ENCODE measurements at places on chromosomes 7 and 10. TPM values are rescaled to one million over a fixed set of nuclear protein-coding genes. Genes with fewer than 3 reads are reported as not detected.

Gene CDHR1
- not detected for total RNA-seq

Gene METTL27
- total RNA-seq = 0.35 TPM

Gene SPDYE2
- total RNA-seq = not detected

Gene SHTN1
- total RNA-seq = 9.0 TPM

Gene SEMA3D
- 4.8 TPM for total RNA-seq

DNA sequence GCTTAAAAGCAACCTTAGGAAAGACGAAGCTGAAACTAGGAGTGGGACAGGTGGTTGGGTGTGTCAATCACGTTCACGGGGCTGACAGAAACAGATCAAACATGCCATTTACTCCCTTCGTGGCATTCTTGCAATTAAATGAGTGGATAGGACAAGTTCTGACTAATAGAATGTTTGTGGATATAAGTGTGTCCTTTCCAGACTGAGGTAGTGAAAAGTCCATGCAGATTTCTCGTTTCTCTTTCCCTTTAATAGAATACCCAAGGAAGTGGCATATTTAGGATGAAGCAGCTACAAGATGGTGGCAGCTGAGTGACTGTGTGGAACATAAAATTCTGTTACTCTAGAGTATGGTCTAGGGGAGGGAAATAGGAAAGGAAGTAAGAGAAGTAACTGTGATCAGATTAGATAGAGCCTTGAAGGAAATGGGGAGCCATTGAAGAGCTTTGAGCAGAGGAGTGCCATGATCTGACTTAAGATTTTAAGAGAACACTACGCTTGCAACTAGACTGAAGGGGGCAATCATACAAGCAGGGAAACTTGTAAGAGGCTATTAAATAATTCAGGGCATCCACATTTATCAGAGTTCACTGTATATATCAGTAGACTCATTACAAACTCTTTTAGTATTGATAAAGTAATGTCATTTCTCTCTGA, 46.3 kb upstream of the HYAL4 start:
- peak; percentile 23 for DNase-seq

GRCh38 chr7:2518737-2519118, 846 bp upstream of the LFNG start:
- DNase-seq = no peak

- DNase-seq = no peak
Observed at GRCh38 chr7:71364551-71364950, 232.6 kb downstream of the GALNT17 start.

DNA sequence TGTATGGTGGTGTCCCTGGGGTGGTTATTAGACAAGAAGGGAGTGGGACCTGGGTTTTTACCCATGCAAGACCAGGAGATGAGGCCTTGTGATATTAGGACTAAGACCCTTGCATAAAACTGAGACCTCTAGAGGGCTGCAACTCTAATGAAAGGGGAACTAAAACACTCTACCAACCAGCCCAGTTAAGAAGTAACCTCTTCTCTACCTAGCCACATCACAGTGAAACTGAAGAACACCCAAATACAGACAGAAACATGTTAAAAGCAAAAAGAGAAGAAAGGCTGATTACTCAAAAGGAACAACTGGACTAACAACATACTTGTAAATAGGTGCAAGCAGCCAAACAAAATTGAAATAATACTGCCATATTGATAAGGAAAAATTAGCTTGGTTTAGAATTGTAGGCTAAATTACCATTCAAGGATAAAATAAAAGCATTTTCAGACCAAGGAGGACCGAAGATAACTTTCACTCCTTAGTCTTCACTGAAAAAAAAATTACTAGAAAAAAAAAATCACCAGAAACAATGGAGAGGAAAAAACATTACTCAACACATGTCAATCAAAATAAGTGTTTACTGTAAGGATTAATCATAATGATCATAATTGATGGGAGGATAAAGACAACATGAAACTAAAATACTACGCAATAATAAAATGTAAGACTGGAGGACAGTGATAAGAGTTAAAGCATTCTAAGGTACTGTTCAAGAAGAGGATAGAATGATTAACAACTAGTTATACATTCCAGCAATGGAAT, 27.6 kb downstream of the ERLIN1 start:
- no peak for DNase-seq

- DNase-seq = no peak
Observed at GRCh38 chr7:44216521-44217222, 15.9 kb downstream of the YKT6 start.

DNA sequence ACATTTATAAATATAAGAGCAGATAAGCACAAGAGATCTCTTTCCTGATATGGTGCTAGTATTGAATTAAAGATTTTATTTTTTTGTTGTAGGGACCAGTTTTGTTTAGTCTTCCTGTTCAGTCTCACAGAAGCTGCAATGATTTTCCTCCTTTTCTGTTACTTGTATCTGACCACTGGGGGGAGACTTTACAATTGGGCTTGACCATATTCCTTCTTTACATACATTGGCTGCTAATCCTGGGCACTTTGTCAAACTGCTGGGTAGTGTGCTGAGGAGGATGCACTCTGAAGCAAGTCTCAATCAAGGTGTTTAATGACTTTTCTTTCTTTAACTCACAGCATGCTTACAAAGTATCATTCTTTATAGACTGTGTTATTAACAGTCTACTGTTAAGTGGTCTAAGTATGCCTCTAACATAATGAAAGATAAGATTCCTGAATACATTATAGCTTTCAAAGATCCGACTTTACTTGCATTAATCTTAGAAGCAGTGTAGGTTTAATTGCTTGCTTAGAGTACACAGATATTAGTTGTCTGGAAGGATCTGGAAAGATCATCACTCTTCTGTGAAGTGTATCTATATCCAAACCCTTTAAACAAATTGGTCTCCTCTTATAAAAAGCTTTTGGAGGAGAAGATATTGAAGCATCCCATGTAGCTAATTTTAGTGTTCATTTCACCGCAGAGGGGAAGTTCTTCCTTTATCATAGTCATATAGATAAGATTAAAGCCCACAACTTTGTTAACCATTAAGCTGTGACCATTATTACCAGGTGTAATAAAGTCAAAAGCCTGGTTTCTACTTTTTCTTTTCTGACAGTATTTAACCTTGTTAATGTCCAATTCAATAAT, 3.1 kb downstream of the PALS2 start:
- DNase-seq = peak; percentile 75

GRCh38 chr7:20227291-20227795, 10.2 kb upstream of the MACC1 start:
- peak; percentile 68 for DNase-seq

GRCh38 chr10:132058793-132059759, 6.7 kb upstream of the JAKMIP3 start:
- DNase-seq = no peak

DNA sequence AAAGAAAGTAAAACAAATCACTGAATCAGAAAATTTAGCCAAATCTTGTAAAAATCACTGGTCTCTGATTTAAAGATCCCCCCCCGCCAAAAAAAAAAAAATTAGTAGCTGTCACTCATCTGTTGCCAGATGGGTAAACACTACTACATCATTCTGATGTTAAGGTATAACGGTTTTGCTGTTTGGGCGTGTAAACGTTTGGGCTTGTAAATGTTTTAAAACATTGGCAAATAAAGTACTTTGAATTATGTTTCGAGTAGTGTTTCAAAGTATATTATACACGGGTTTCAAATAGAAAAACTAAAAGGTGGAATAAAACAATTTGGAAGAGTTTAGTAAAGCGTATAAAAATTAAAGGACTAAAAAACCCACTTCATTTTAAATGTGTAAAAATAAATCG, 1.5 kb downstream of the TMEM229A start:
- no peak for DNase-seq

- peak; percentile 21 for DNase-seq
Observed at GRCh38 chr7:74289659-74290552, 699 bp downstream of the CLIP2 start.

DNA sequence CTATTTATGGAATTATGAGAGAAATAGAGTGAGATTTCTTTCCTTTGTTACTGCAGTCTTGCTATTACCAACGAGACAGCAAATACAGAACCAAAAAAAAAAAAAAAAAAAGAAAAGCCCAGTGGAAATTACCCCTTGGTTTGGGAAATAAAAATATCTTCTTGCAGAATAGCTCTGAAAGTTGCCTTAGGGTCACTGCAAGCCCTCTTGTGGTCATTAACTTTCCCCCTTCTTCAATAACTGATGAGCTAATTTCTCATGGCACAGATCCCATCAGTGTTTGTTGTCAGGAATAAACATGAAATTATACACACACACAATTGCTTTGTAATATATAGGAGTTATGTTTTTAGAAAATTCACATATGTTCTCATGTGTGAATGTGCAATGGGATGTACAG, 111.0 kb upstream of the FEZF1 start:
- no peak for DNase-seq

GRCh38 chr7:81562581-81562980, 207.3 kb downstream of the HGF start:
- no peak for DNase-seq

DNA sequence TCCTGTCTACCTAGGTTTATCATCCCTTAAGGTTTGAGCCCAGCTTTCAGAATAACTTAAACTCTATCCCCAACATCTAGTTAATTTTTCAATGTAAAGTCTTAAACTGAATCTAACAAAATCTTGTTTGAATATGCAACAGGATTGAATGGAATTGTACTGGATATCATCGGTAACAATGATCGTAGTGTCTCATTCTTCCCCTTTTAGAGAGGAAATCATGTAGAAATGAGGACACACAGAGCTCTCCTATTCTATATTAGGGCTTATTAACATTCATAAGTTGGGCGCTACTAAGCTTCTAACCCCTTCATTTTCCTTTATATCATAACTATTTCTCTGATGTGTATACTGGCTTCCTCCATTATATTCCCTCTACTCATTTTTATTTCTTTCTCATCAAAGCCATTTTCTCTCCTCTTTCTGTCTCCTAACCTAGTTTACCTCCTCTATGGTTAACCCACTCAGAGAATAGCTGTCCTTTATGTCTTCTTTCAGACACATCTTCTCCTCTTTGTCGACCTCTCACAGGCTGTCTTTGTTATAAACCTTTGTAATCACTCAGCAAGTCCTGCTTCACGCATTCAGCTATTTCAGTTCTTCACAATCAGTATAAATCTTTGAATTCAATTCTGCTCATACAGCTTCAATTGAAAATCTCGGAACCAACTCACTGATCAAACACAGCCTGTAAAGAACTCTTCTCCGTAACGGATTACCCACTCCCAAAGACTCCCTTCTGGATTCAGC, 1019.0 kb upstream of the C7orf33 start:
- no peak for DNase-seq

DNA sequence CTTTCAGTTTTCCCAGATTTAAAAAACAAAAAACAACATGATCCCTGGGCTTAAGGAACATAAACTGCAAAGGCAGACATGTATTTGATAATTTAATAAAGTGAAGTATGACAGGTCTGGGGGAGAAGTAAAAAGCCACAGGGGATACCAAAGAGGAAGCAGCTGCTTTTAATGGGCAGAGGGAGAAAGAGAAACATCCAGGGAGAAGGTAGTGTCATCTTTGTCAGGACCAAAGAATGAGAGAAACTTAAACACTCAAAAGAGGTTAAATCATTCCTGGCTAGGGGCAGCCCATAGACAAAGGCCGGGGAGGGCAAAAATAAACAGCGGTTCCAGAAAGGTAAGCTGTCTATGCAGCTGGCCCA, 94.5 kb downstream of the GRB10 start:
- no peak for DNase-seq

DNA sequence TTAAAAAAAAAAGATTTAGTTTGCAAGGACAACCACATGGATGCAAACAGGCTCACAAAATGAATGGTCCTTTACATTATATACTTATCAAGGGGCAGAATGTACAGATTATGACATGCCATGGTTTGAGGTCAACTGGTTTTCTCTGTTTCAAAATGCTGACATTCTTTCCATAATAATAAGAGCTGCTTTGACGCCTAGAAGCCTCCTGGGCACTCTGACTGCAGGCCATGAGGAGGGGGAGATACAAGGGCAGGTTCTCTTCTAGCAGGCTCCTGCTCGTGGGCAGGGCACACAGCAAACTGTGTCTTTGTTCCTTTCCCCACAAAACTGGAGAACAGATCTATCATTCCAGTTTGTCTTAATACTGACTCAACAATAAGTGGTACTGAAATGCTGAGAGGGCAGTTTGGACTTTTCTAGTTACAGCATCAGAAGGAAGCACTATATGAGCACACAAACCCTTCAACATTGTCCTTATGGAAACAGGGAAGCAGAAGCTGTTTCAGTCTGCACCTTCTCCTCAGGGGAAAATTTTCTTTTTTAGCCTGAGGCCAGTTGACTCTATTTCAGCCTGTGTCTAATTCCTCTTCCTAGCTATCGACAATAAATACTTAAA, 314.9 kb upstream of the AOAH start:
- no peak for DNase-seq

DNA sequence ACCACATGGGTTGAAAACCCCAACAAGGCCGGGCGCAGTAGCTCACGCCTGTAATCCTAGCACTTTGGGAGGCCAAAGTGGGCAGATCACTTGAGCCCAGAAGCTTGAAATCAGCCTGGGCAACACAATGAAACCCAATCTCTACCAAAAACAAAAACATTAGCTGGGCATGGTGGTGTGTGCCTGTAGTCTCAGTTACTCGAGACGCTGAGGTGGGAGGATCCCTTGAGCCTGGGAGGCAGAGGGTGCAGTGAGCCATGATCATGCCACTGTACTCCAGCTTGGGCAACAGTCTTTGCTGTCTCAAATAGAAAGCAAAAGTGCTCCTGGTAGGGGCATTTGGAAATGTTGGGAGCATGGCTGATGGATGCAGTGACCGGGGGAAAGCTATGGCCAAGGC, 209.6 kb upstream of the PLXNA4 start:
- DNase-seq = no peak

- peak; percentile 36 for DNase-seq
Observed at GRCh38 chr7:96407427-96407826, 85.5 kb upstream of the SLC25A13 start.

GRCh38 chr10:59904426-59905065, 1.8 kb downstream of the CCDC6 start:
- peak; percentile 20 for DNase-seq

GRCh38 chr10:101972761-101973160, 83.2 kb downstream of the ARMH3 start:
- no peak for DNase-seq

DNA sequence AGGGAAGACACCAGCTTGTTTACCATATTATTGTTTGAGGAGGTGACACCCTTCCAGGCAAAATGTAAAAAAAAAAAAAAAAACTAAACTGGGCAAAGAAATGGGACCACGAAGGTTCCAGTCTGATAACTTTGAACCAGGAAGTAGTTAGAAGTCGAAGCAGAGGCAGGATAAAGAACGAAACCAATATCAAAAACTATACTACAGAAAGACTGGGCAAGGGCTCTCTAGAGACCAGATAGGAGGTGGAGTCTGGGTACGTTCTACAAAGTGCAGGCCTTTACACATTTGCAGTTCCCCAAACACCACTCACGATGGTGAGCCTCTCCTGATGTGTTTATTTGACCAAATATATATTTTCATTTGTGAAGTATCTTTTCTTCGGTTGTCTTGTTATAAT, 125.7 kb upstream of the CDK1 start:
- no peak for DNase-seq

DNA sequence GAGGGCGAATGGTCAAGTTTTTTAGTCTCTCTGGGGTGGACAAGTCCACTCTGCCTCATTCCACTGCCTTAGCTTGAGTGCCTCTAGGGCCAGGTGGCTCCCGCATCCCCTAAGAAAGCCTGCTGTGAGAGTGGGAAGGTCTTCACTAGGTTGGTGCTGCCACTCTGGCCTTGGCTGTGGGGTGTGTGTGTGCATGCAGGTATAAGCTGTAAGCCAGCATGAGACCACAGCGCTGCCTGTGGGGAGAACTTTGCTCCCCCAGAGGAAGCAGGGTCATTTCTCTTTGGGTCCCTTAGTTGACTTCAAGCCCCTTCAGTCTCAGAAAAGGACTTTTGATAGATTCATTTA, 25.5 kb upstream of the PCBD1 start:
- DNase-seq = no peak
